ENCODE measurements at places on chromosomes 16 and 17. TPM values are rescaled to one million over a fixed set of nuclear protein-coding genes. Genes with fewer than 3 reads are reported as not detected.

- no peak for DNase-seq
These were observed 45.7 kb downstream of the FZD2 start for GRCh38 chr17:44602970-44603369.

DNA sequence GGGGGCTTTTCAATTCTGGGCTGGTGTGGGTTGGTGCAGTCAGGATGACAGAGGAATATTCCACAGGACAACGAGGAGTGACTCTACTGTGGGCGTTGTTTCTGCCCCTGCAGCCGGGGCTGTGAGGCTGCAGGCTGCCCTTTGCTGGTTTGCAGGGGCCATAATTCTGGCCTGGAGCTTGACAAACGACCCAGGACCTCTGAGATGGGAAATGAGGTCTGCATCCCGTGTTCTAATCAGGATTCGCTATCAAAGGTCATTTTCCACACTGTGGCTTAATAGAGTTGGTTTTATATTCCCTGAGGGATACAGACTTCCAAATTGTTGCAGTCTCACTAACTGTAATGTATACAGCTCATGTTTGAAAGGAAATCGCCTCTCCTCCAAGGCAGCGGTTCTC, 180.9 kb downstream of the RPTOR start:
- DNase-seq, result no peak

- no peak for DNase-seq
These were observed 40.5 kb downstream of the ANKRD11 start for GRCh38 chr16:89449726-89450335.

DNA sequence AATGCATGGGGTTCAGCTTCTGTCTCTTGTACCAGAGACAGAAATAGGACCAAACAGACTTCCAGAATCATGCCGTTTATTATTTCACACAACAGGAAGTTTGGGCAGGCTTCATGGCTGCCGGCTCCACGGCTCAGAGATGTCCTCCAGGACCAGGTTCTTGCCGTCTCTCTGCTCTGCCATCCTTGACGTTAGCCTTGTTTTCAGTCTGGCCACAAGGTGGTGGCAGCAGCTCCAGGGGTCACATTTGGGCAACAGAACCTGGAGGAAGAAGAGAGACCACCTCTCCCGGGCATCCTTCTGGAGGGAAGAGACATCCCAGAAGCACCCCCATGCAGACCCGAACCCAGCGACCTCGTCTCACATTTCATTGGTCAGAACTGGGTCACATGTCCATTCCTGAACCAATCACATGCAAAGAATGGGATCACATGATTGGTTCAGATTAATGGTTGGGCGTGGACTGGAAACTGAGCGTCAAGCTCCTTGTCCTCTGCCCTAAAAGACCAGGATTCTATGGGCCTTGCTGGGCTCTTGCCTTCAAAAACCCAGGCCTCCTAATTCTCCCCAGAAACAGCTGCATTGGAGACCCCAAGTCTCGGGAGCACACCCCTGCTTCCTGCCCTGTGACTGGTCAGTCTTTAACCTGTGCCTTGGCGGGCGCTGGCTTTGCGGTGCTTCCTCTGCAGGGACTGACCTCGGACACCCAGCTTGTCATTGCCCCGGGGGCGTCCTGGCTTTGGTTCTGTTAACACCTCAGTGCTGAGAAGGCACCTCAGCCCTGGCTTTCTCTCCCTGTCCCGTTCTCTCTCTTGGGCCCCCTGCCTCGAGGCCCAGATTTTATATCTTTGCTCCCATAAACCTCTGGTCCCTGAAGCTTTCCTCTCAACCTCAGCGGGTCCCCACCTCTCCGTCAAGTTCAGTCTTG, 63.3 kb downstream of the IRF8 start:
- no peak for DNase-seq

GRCh38 chr17:75634376-75634740, 1.1 kb downstream of the SMIM5 start:
- no peak for DNase-seq

GRCh38 chr16:50114357-50115129, 38.6 kb upstream of the TENT4B start:
- no peak for DNase-seq

GRCh38 chr16:59039066-59039720, 305.1 kb upstream of the GOT2 start:
- DNase-seq, result no peak

- DNase-seq, result no peak
These were observed 30.0 kb upstream of the CLEC18A start for GRCh38 chr16:69921127-69921526.

GRCh38 chr16:81717662-81718189, 61.4 kb upstream of the PLCG2 start:
- no peak for DNase-seq

- DNase-seq, result no peak
These were observed 28.8 kb upstream of the ACSF3 start for GRCh38 chr16:89064606-89065457.

DNA sequence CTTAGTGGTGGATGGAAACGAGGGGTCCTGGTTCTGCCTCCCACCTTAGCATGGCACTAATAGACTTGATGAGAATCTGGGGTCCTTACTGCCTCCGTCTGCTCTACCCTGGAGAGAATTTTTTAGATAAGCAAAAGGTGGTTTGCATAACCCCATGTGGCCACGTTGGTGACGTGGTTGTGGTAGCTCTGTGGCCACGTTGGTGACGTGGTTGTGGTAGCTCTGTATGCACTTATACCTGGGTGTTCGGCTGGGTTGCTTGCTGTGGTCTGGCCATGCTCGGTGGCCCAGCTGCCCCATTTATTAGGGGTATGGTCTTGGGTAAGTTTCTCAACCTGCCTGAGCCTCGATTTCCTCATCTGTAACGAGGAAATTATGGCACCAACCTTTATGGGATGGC, 13.0 kb downstream of the SPIRE2 start:
- no peak for DNase-seq

DNA sequence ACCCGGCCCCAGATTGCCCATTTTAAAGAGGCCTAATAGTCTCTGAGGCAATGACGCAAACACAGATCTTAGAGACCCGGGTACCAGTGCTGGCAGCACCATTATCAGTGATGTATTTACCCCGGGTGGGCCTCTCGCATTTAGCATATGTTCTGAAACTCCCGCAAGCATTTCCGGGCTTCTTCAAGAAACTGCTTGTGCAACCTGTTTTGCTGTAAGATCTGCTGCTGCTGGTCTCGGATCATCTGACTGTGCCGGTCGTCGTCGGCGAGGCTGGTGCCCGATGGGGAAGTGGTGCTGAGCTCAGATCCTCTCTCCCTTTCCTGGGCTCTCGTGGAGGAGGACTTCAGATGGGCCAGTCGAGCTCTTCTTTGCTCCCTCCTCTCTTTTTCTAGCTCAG, 12.5 kb downstream of the CEP295NL start:
- no peak for DNase-seq

GRCh38 chr17:79977708-79978547, 57.7 kb downstream of the TBC1D16 start:
- DNase-seq, result no peak

- no peak for DNase-seq
These were observed 72.8 kb downstream of the SOCS1 start for GRCh38 chr16:11183035-11183812.

The TBKBP1 gene
- total RNA-seq, result 11.9 TPM

The TBC1D3I gene
- not detected for total RNA-seq

The BICDL2 gene
- 0.19 TPM for total RNA-seq

The CCL5 gene
- 2.8 TPM for total RNA-seq
